Gastrocnemius medialis (tissue), 4 donors: ENCODE measurements at places on chromosomes 2 and 18. TPM values are rescaled to one million over a fixed set of nuclear protein-coding genes. Genes with fewer than 3 reads are reported as not detected.

The TMEM37 gene
- total RNA-seq: 2.7 TPM

- no peak for DNase-seq
- no peaks in the 10 kb centered on the region for H3K4me1 ChIP-seq
- H3K27ac ChIP-seq: peak overlapping the region; percentile 49
- no peak overlapping the region for H3K4me3 ChIP-seq
- H3K27me3 ChIP-seq: no peaks in the 10 kb centered on the region
- no peaks in the 10 kb centered on the region for H3K36me3 ChIP-seq
Measured at GRCh38 chr2:158667586-158667985, 127.5 kb upstream of the DAPL1 start.

DNA sequence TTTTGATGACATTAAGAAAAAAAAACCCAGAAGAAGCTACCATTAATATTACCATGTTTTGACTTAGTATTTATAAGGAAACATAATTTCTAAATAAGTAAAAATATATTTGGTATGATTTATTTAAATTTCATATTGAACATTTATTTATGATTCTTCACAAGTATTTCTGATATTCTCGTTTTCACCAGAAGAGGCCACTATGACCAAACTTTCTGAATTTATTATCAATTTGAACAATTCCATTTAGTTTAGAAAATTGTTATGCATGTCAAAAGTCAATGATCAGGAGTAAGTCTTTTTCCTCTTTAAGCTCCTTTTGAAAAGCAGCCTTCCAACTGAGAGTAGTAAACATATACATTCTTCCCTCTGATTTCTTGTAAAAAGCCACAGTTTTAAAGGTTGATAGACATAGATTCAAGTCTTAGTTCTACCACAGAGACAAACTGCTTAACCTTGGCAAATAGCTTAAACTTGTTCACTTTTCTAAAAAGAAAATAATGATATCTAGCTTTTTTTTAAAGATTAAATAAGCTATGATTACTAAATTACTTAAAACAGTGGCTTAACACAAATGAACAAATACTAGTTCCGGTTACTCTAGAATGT, 329.9 kb downstream of the TRIB2 start:
- H3K4me1 ChIP-seq: no peaks in the 10 kb centered on the region
- no peaks in the 10 kb centered on the region for H3K36me3 ChIP-seq
- DNase-seq: no peak
- H3K27me3 ChIP-seq: no peaks in the 10 kb centered on the region

The SLC14A1 gene
- 8.2 TPM for total RNA-seq

GRCh38 chr2:234026693-234027254, 23.7 kb upstream of the SPP2 start:
- no peak for DNase-seq
- H3K4me3 ChIP-seq: no peak overlapping the region
- no peaks in the 10 kb centered on the region for H3K27me3 ChIP-seq
- H3K4me1 ChIP-seq: no peaks in the 10 kb centered on the region
- H3K36me3 ChIP-seq: no peaks in the 10 kb centered on the region

- H3K27me3 ChIP-seq: no peaks in the 10 kb centered on the region
- H3K36me3 ChIP-seq: peaks cover 28% of the 10 kb centered on the region
- no peak for DNase-seq
- H3K4me3 ChIP-seq: no peak overlapping the region
- H3K27ac ChIP-seq: no peak overlapping the region
Measured at GRCh38 chr2:71070294-71071093, 2.0 kb downstream of the NAGK start.

The ITM2C gene
- 4.9 TPM for total RNA-seq

The PECR gene
- total RNA-seq: 2.2 TPM

GRCh38 chr2:9806656-9807055, 36.6 kb upstream of the TAF1B start:
- H3K27me3 ChIP-seq: no peaks in the 10 kb centered on the region
- H3K36me3 ChIP-seq: no peaks in the 10 kb centered on the region
- no peak overlapping the region for H3K4me3 ChIP-seq
- no peak for DNase-seq

The PFN4 gene
- total RNA-seq: not detected

GRCh38 chr2:209191139-209191538, 232.7 kb upstream of the MAP2 start:
- DNase-seq: no peak
- no peaks in the 10 kb centered on the region for H3K4me1 ChIP-seq
- no peaks in the 10 kb centered on the region for H3K27me3 ChIP-seq
- no peaks in the 10 kb centered on the region for H3K36me3 ChIP-seq
- no peak overlapping the region for H3K27ac ChIP-seq
- H3K4me3 ChIP-seq: no peak overlapping the region

DNA sequence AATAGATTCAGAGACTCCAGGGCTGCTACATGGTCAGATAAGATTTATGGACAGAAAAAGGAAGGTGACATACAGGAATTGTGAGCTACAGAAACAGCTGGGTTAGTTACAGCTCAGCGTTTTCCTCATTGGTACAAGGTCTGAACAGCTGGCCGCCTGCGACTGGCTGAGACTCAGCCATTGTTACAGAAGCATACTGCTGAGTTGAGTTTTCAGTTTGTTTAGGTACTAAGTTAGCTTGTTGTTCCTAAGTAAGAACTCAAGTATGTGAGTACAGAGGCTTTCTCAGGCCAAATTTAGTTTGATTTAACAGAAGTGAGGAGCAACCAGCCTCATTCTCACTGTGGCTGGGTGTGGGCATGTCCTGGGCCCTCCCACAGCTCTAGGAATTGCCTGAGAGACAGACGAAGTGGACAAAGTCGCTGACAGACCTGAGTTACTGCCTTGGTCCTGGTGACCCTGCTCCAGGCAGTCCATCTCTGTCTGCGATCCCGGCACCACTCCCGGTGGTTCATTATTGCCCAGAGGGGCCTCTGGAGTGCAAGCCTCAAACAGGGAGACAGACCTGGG, 27.8 kb upstream of the RHOB start:
- H3K4me1 ChIP-seq: peaks cover 26% of the 10 kb centered on the region
- DNase-seq: no peak
- no peaks in the 10 kb centered on the region for H3K36me3 ChIP-seq
- H3K27ac ChIP-seq: peak overlapping the region; percentile 33

- no peak overlapping the region for H3K27ac ChIP-seq
- H3K27me3 ChIP-seq: no peaks in the 10 kb centered on the region
- no peak overlapping the region for H3K4me3 ChIP-seq
- DNase-seq: no peak
- H3K36me3 ChIP-seq: no peaks in the 10 kb centered on the region
Measured at GRCh38 chr2:149098701-149099100, 60.2 kb downstream of the LYPD6B start.

DNA sequence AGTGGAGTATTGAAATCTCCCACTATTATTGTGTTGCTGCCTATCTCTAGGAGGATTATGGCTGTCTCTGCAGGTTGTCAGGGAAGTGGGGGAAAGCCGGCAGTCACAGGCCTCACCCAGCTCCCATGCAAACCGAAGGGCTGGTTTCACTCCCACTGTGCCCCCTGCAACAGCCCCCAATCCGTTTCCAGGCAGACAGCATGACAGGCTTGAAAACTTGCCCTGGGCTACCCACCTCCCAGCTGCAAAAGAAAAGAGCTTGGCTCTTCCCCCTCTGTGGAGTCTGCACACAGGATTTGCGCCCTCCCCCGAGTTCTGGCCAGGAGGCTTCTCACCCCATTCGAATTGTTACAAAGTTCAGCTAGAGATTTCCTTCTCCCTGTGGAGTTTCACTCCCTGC, 87.4 kb upstream of the MSTN start:
- no peak overlapping the region for H3K4me3 ChIP-seq
- no peaks in the 10 kb centered on the region for H3K4me1 ChIP-seq
- no peak for DNase-seq
- H3K36me3 ChIP-seq: no peaks in the 10 kb centered on the region
- H3K27me3 ChIP-seq: no peaks in the 10 kb centered on the region

The NMUR1 gene
- total RNA-seq: not detected

DNA sequence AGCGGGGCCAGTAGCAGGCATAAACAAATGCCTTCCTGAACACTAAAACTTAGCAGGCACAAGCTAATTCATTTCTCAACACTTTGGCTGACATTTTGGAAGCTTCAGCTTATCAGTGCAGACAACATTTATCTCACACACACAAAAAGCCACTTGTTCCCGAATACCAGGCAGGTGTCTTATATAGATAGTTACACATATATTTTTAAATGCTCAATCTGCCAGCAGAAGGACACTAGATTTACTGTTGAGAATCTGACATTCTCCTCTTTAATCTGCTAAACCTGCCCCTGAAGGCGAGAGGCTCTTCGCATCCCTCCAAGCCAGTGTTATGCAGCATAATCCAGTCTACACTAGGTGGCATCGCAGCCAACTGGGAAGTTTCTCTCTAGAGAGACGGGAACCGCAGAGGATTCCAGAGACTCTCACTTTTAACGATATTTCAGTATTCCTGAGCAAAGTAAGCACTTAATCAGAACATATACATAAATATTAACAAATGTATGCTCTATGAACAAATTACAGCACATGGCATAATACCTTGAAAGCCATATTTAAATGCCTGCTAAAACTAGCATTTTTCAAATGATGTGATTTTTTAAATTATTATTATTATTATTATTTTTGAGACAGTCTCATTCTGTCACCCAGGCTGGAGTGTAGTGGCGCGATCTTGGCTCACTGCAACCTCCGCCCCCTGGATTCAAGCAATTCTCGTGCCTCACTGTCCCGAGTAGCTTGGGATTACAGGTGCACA, 90.2 kb upstream of the SCG2 start:
- H3K4me1 ChIP-seq: no peaks in the 10 kb centered on the region
- no peak overlapping the region for H3K27ac ChIP-seq
- DNase-seq: no peak
- no peaks in the 10 kb centered on the region for H3K27me3 ChIP-seq
- H3K4me3 ChIP-seq: no peak overlapping the region
- no peaks in the 10 kb centered on the region for H3K36me3 ChIP-seq

The POTEI gene
- total RNA-seq: not detected

DNA sequence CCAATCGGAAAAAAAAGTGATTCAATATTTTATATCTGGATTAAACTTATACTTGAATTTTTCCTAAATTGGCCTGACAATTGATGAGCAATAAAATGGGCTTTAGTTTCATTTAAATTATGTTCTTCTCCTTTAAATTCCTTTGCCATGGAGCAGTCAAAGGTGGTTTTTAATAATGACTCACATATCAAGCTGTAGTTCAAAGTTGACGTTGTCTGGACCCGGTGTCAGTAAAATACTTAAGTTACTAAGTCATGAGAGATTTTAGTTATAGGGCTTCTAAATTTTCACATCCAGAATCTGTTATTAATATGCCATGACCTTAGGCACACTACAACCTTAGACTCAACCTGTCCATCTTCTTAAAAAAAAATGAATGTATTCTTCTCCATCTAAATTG, 62.5 kb downstream of the CDH2 start:
- H3K4me1 ChIP-seq: no peaks in the 10 kb centered on the region
- no peak overlapping the region for H3K4me3 ChIP-seq
- H3K36me3 ChIP-seq: no peaks in the 10 kb centered on the region
- DNase-seq: no peak

The GMCL1 gene
- total RNA-seq: 3.2 TPM

The TUBA4B gene
- total RNA-seq: not detected

The CCDC148 gene
- not detected for total RNA-seq

The MAB21L4 gene
- total RNA-seq: not detected

The TRPM8 gene
- not detected for total RNA-seq

The IL37 gene
- not detected for total RNA-seq

- H3K4me1 ChIP-seq: peaks cover 31% of the 10 kb centered on the region
- DNase-seq: no peak
- peak overlapping the region; percentile 98 for H3K27ac ChIP-seq
- H3K4me3 ChIP-seq: no peak overlapping the region
- no peaks in the 10 kb centered on the region for H3K27me3 ChIP-seq
Measured at GRCh38 chr2:20352230-20352578, 1.6 kb upstream of the PUM2 start.

DNA sequence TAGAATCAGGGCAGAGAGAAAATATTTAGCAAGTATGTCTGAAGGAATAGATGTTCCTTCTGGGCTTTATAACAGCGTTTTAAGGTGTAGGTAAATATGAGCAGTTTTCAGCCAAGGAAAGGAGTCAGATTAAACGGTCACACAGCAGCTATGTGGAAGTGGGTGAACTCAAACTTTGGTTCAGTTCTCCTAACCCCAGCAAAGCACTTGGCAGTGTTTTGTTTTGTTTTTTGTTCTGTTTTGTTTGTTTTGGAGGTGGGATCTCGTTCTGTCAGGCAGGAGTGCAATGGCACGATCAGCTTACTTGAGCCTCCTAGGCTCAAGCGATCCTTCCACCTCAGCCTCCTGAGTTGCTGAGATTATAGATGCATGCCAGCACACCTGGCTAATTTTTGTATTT, 24.6 kb downstream of the TANC1 start:
- no peaks in the 10 kb centered on the region for H3K4me1 ChIP-seq
- H3K27me3 ChIP-seq: no peaks in the 10 kb centered on the region
- H3K27ac ChIP-seq: no peak overlapping the region
- no peak for DNase-seq
- no peaks in the 10 kb centered on the region for H3K36me3 ChIP-seq

- no peaks in the 10 kb centered on the region for H3K4me1 ChIP-seq
- no peak for DNase-seq
- H3K4me3 ChIP-seq: no peak overlapping the region
- H3K27ac ChIP-seq: no peak overlapping the region
Measured at GRCh38 chr18:50341443-50341842, 33.4 kb upstream of the SKA1 start.

GRCh38 chr2:51899643-51900042, 867.7 kb upstream of the NRXN1 start:
- no peaks in the 10 kb centered on the region for H3K36me3 ChIP-seq
- no peak for DNase-seq
- H3K27me3 ChIP-seq: no peaks in the 10 kb centered on the region
- no peaks in the 10 kb centered on the region for H3K4me1 ChIP-seq
- no peak overlapping the region for H3K4me3 ChIP-seq
